Ureter (tissue), 1 donor: ENCODE measurements at places on chromosomes 2 and 18. TPM values are rescaled to one million over a fixed set of nuclear protein-coding genes. Genes with fewer than 3 reads are reported as not detected.

DNA sequence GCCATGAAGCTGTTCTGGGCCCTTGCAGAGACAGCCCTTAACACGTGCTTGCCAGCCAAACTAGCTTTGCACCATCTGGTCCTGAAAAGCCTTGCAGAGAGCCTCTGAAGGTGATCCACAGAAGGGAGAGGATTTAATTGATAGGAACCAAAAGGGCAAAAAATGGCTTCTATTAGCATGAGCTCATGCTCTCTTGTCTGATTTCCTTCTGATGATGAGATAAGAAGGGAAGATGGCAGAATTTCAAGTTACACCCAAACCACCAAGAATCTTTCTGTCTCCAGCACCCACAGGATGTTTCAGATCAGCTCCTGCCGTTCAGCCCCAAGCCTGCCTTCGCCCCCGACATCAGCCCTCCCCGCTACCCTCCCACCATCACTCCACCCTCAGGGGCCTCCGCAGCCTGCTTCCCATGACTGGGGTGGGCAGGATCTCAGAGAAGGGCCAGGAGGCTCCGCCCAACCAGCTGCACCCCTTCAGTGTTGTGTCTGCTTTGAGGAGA lies 23.4 kb upstream of the GLI2 start:
- DNase-seq: no peak

DNA sequence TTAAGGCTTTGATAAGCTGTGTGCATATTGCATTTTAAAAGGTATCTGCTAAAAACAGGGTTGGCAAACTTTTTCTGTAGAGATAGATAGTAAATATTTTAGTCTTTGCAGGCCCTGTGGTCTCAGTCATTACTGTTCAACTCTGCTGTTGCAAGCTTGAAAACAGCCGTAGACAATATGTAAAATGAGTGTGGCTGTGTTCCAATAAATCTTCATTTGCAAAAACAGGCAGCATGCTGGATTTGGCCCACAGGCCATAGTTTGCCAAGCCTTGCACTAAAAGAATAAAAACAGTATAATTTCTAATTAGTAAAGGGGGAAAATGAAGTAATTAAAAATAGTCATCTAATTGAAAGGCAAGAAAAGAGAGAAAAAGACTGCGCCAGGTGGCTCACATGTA lies 35.3 kb downstream of the GCKR start:
- DNase-seq: no peak

DNA sequence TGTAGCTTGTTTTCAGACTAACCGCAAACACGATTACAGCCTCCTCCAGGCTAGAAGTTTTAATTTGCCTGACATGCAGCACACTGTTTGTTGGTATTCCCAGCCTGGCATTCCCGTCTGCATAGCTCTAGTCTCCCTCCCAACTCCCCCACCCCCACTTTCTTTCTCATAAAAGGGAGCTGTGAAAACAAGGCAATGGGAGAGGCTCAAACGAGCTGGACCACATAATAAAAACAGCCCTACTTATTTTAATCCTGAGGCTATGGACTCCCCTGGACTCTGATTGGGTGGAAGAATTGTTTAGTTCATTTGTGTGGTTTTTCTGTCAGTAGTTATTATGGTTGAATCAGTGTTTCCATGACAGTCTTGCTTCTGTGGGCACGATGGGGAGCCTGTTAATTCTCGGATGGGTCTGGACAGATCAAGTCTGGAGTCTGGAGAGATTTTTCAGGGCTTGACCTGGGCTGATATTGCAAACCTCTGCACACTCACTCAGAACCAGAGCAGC lies 1.2 kb downstream of the STON1 start:
- no peak for DNase-seq

DNA sequence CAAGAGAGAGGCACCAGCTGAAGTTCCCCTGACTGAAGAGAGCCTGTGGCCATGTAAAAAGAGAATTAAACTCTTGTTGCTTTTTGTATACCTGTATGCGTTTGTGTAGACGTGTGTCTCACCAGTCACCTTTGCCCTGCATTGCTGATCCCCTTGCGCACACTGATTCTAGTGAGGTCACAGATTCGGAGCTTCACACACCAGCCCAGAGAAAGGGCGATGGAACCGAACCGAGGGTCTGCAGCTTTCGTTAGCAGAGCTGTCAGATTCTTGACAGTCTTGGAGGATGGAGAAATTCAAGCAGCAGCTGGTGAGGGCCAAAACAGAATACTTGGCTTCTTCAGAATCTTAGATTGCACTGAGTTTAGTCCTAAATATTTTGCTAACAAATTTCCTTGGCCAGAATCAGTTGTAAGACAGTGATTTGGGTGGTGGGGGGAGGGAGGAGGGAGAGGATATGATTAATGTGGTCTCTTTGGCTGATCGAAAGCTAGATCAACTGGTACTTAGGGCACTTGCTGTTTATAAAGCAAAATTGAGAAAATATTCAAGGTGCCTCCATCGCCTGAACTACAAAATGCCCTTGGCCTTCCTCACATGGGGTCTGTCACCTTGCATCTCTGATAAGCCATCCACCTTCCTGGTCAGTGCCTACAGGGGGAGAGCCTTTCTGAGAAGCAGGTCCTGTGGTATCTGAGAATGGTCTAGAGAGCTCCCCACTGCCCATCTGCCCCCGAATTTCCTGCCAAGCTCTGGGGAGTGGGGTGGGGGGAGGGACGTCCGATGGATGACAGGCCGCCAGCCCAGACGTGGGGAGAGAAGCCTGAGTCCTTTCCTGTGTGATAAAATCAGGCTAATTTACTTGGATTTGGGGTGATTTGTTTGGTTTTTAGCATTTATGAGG lies 123.5 kb downstream of the CABLES1 start:
- no peak for DNase-seq

DNA sequence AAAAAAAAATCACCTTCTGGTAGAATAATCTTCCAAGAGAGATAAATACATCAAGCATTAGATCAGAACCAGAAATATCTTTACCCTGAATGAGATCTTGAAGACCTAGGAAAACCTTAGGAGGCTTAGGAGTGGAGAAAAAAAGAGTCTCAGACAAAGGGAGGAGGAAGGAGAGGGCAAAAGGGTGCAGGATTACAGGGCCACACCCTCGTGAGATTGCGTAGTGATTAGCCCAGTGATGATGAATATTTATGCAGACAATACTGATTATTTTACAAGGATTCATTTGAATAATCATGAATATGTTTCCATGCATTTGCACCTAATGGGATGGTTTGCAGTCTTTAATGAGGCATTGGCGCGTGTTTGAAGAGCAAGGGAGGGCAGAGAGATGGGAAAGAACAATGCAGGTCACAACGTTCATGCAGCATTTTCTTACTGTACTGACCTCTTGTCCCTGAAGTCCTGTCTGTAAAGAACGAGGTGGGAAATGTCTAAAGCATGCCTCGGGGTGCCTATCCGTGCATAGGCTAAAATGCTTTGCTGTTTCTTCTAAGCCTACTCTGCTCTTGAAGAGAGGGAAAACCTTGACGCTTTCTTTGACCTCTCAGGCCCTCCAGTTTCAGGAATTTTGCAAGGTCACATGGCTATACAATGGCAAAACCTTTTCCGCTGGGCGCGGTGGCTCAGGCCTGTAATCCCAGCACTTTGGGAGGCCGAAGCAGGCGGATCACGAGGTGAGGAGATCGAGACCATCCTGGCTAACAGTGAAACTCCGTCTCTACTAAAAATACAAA lies 18.6 kb upstream of the ZNF532 start:
- DNase-seq: no peak

DNA sequence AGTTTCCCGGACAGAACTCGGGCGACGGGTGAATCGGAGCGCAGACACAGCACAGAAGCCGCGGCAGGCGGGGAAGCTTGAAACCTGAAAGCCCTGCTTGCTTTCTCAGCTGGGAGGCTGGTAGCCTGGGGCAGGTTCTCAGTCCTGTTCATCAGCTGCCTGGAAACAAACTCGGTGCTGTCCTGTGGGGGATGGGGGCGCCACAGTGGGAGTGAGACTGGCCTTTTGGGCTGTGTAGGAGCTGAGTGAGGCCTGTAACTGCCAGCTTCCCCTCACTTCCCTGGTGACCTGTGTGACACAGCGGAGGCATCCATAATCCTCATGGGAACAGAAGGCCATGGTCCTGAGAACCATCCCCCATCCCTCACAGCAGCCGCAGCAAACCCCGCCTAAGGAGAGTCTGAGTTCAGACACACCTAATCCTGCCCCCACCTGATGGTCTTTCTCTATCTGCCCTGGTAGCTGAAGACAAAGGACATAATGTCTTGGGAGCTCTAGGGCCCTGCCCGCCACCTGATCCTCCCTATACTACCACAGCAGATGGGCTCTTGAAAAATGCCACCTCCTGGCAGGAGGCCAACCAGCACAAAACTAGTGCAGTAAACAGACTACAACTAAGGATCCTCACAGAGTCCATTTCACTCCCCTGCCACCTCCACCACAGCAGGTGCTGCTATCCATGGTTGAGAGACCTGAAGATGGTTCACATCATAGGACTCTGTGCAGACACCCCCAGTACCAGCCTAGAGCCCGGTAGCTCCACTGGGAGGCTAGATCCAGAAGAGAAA lies 52.7 kb upstream of the LDLRAD4 start:
- DNase-seq: no peak

GRCh38 chr2:6965071-6965795 lies 48.0 kb downstream of the RNF144A start:
- peak; percentile 24 for DNase-seq

DNA sequence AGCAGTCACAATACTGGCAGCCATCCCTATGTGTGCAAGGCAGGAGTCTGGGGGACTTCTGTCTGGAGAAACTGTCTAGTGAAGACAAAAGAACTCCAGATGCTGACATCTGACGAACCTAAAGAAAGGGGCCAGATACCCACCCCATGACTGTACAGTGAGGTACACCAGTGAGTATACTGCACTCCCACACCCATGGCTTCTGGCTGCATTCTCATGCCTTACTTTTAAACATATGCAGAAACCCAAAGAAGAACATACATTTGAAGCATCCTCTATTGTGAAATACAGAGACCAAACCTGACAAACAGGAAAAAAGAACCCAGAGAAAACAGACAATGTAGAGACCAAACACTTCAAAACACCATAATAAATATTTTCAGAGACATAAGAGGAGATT lies 102.2 kb downstream of the ACTR3 start:
- DNase-seq: no peak

- no peak for DNase-seq
These were observed at the start of gene MSL3B for GRCh38 chr2:233867993-233868532. MSL3B (minus strand) TSS chr2:233868386.

GPR45 gene
- total RNA-seq: not detected

STON1 gene
- 16.2 TPM for total RNA-seq

PID1 gene
- 25.8 TPM for total RNA-seq

REG1B gene
- not detected for total RNA-seq
